ENCODE measurements at places on chromosomes 11 and 22.

DNA sequence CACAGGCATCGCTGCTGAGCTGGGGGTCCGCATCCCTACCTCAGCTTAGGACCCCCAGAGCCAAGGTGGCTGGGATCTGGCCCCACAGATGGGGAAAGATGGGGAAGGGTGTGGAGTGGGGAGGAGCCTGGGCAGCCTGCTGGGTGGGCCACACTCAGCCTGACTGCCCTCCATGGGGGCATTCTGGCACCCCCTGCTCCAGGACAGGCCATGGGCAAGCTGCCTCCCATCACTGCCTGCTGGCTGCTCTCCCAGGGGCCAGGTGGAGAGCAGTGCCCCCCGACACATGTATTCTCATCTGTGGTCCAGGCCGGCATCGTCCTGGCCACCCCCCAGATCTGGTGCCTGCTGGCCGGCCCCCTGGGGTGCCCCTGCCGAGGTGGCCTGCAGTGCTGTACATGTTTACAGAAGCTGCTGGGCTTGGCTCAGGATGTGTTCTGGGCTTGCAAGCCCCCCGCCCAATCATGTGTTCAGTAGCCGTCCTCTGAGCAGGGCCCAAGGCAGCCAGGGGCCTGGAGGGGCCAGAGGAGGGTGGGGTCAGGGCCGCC, 7.8 kb upstream of the MYRF start:
- no peak for DNase-seq

DNA sequence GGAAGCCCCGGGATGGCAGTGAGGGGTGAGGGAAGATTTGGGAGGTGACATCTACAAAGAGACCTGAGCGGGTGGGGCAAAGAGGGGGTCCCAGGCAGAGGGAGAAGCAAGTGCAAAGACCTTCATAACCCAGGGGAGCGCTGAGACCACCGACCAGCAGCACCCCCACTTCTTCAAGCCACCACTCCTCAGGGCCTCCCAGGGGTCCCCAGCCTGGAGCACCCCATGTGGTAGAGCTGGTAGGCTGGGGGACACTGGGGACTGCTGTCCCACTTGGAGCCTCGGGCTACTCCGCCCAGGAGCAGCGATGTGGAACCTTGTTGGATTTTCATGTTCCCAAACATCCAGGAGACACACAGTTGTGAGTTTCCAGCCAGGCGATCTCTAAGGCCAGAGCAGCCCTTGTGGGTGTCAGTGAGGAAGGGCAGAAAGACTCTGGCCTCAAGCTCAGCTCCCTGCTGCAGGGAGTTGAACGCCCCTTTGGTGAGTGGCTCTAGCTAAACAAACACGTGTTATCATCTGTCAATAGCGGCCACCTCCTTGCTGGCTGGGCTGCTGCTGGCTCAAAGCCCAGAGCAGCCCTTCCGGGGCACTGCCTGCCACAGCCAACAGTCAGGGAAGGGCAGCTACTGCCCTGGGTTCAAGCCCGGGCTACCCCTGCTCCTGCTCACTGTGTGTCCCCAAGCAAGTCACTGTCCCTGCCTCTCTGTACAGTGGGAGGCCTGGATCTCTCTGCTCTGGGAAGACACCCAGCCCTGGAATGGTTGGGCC, 25.7 kb upstream of the CHKA start:
- DNase-seq: no peak

GRCh38 chr22:28025866-28026575, 107.0 kb upstream of the PITPNB start:
- no peak for DNase-seq

DNA sequence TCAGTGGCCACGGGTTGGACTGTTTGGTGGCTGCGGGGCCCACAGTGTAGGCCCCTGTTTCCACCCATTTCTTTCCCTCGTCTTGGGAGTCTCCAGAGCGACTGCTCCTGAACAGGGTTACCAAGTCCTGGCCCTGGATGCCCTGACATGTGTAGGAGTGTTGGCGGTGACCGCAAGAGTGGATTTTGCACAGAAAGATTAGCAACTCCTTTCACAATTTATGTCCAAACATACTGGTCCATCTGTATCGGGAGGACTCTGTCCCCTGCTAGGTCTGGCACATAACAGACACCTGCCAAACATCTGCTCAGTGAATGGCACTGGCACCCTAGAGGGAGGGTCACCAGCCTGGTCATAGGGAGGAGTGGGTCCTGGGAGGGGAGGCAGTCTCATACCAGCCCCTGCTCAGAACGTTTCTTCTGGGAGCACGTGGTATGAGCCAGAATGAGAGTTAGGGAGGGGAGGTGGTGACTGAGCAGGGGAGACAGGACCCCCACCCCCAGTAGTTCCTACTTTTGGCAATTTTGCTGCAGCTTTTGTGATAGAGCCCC, 3.4 kb upstream of the APOA1 start:
- DNase-seq: no peak

DNA sequence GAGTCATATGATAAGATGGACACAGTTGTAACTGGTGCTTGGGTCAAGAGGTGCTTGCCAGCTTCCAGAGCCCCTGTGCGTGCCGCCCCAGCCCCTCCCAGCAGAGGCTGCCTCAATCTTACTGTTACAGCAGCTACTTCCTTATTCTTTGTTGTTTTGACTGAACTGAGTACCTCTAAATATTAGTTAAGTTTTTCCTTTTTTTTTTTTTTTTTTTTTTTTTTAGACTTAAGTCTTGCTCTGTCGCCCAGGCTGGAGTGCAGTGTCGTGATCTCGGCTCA, 8.8 kb downstream of the ZBED4 start:
- no peak for DNase-seq

- DNase-seq: peak; percentile 42
Observed at GRCh38 chr11:10450462-10451425, 4.3 kb upstream of the AMPD3 start.

DNA sequence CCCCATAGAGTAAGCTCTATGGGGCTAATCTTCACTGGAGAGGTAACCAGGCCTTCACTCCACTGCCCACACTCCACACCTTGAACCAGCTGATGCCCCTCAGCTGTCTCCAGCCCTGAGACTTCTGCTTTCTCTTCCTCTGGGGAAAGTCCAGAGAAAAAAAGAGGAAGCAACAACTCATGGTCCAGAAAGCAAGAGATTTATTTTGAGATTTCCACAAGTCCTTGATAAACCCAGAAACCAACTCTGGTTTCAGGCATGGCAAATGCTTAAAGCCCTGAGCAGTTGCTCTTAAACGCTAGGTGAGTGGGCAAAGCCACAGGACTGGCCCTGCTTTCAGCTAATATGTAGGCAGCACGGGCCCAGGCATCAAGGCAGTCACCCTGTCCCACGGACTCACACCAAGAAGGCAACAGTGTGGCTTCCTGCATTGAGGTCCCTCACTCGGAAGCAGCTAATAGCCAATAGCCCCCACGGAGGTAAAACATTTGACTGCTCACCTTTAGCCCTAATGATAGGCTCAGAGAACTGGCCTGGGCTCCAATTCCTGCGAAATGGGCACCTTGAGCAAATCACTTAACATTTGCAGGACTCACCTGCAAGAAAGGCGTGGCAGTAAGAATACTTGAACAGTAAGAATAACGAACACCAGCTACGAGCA, 4.3 kb downstream of the CYB561A3 start:
- peak; percentile 90 for DNase-seq

- DNase-seq: no peak
Observed at GRCh38 chr11:134727204-134727603, 315.2 kb upstream of the B3GAT1 start.

- no peak for DNase-seq
Observed at GRCh38 chr11:112298535-112298934, 37.9 kb upstream of the PLET1 start.

Data from inflammatory macrophage treated with lipopolysaccharide for 1 hour (primary cell).